ENCODE measurements at places on chromosomes 12 and 14.

- DNase-seq, result no peak
These were observed 18.2 kb downstream of the TMX1 start for GRCh38 chr14:51258280-51258679.

- no peak for DNase-seq
These were observed 75.9 kb downstream of the AKAP6 start for GRCh38 chr14:32404784-32405573.

- no peak for DNase-seq
These were observed 221.9 kb upstream of the KITLG start for GRCh38 chr12:88802096-88802706.

DNA sequence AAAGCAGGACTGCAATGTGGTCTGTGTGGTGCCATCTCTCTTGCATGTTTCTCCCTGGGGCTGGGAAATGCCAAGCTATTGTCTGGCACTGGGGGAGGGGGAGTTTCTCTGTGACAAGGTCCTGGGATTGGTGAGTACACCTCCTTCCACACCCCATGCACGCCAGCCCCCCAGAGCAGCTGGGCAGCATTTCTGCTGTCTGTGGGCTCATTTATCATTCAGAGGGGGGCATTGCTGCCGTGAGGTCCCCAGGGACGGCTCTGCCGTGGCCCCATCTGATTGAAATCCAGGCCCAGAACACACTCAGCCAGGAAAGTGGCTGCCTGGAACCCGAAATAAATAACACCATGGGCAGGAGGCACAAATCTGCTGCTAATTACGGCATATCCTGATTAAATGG, 12.6 kb upstream of the FAM222A start:
- no peak for DNase-seq

GRCh38 chr12:17928708-17929366, 161.2 kb downstream of the RERGL start:
- DNase-seq, result no peak
